ENCODE measurements at places on chromosomes 7 and 10.

DNA sequence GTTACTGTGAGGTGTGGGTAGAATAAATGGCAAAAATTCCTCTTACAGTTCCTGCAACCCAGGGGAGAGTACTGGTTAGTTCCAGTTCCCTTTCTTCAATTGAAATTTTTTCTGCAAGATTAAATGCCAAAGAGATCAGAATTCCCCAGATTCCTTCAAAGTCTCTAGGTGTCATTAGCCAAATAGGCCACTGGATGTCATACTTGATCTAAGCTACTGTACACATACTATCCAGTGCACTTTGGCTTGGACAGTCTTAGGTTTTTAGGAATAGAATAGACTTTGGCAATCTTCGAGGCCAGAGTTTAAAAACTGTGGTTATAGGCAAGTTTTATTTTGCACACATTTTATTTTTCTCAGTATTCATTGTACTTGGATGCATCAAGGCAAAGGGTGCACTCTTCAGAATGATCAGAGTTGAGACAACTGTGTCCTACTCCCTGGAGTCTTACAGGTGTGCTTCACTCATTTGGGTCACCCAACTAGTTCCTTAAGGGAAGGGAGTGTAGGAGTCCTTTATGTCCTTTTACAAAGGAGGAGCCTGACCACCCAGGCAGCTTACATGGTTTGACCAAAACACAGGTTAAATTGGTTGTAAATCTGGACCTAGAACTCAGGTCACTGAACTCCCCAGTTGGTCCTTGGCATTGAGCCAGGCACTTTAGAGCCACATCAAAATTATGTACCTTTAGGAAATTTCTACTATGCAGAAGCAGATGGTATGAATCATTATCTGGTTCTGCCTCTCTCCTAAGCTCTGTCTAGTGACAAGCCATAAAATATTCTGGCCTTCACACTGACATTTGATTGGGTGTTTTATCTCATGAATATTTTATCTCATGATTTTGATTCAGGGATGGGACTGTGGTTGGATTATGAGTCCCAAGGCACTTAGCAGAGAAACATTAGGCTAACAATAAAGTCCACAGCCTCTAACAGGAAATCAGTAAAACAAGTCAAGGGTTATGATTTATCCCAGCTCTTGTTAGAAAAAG is 49.5 kb downstream of the ASAH2B start:
- peak; percentile 12 for DNase-seq

GRCh38 chr7:44307905-44308595 is 17.3 kb downstream of the CAMK2B start:
- DNase-seq, result no peak

GRCh38 chr10:69276503-69276902 is 1.8 kb upstream of the HK1 start:
- no peak for DNase-seq

DNA sequence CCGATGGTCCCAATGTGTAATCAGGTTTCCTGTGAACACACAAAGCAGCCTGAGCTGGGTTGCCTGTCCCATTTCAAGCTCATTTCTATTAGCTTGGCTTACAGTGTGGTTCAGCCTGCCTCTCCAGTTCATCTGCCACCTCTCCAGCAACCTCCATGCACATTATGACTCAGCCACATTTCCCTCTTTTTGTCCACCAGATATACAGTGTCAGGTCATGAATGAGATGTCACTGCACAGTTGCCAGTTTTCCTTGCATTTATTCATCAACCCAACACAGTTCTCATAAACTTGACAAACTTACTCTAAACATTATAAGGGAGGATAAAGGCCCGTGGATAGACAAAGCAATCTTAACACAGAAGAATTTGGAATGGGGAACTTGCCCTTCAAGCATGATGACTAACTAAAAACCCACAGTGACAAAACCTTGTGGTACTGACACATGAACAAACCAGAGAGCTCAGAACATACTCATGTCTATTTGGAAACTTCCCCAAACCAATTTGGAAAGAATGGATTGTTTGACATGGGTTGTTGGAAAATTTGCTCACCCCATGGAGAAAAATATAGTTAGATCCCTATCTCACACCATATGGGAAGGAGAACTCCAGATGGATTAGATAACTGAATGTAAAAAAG is 2.5 kb upstream of the CFAP58 start:
- DNase-seq, result no peak

DNA sequence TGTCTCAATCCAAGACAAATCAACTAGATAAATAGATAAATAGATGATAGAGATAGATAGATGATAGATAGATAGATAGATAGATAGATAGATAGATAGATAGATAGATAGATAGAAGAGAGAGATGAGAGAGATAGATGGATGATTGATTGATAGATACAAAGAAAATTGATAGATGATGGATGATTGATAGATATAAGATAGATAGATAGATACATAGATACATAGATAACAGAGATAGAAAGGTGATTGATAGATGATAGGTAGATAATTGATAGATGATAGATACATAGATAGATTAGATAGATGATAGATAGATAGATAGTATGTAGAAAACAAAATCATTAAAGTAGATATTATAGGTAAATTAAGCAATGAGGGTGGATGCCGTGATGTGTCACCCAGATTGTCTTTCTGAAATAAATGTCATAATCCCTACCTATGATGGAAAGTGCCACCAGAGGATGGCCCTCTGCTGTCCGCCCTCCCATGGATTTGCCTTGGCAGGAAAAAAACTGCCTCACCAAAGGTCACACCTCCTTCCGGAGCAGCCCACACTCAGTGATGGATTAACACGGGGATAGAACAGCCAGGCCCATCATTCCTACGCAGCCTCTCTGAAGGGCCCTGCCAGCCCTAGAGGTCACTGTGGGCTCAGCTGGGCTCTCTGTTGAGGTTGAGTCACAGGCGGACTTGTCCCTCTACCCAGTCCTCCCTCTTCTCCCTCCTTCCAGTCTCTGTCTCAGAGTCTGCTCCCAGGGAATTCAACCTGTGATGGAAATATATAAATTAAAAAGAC is 50.8 kb downstream of the KCNH2 start:
- no peak for DNase-seq

DNA sequence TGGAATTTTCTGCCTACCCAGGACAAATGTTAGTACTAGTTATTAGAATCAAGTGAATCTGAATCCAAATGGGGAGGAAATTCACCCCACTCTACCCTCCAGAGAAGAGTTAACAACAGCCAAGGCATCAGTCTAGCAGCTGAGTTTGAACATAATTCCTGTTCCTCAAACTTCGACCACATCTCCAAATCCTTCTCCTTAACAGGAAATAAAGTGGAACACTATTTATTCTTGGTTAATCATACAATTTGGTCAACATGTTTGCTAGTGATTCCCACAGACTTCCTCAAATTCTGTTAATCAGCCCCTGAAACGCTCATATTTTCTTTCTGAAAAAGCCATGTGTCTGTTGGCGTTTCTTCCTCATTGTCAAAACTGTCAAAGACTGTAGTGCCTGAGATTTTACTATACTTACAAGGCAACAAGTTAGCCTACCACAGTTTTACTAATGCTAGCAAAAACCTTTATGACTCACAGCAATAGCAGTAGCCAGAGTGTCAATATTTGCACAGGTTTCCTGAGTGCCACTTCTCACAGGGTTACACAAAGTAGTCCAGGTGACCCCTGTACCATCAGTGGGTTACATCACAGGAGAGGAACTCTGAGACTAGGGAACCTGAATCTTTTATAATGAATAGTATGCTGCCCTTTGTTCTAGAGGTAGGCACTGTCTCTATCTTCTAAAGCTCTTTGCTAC is 202.9 kb downstream of the GRM3 start:
- DNase-seq, result no peak

GRCh38 chr7:45187089-45187945 is 29.7 kb downstream of the RAMP3 start:
- no peak for DNase-seq

DNA sequence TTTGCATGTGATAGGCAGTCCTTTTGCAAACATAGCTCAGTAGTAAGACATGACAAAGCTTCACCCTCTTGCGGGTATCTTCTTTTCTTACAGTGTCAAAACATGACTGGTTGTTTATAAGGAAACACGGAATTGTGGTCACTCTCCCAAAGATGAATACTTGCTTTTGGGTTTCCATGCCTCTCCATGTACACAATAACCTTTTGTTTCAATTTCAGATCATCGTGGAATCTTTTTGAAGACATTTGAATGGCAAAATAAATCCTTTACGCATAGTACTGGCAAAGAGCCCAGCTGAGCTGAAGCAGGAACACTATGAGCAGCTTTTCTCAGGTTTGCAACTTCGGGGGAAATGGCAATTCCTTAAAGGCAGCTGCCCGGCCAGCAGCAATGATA is 156.8 kb upstream of the FRMD4A start:
- DNase-seq, result no peak

GRCh38 chr10:29709484-29710002 is 74.8 kb upstream of the SVIL start:
- no peak for DNase-seq

- DNase-seq, result no peak
Measured at GRCh38 chr7:116595063-116595462, 70.2 kb downstream of the CAV1 start.

DNA sequence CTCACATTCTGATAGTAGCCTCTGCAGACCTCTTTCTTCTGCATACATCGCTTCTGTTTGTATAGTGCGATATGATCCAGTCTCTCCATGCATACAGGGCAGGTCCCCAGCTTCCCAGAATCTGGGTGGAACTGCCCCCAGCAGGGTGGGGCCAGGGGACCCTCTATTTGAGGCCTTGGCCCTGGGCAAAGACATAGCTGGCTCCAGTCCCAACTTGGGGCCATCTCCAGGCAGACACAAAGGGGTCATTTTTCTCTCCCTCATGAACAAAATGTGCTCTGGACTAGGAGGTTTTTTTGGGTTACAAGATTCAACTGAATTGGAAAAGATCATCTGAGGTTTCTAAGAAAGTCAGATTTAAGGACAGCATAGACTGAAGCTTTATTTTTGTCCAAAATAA is 21.1 kb upstream of the HSPA12A start:
- no peak for DNase-seq

DNA sequence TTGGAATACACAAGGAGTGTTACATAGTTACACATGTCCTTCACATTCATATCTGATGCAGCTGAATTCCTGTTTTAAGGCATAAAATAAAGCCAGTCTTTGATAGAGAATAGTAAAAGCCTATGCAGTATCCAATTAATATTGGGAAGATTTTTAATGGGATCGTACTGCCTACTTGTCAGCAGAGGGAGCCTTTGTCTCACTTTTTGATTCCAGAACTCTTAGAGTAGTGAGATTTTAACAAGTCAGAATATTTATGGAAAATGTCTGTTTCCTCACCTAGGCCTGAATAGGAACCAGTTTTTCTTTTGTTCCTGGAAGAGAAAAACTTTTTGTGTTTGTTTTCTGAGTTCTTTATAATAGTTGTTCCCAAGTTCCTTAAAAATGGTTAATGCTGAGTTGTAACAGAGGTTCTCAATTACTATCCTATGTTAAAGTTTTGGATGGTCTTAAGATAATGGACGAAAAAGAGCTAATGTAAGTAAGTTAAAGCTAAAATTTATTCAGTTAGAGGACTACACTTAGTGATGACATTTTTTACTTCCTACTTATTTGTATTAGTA is 114.0 kb downstream of the BBS9 start:
- DNase-seq, result peak; percentile 44

GRCh38 chr10:61779950-61780659 is 117.4 kb downstream of the CABCOCO1 start:
- no peak for DNase-seq

DNA sequence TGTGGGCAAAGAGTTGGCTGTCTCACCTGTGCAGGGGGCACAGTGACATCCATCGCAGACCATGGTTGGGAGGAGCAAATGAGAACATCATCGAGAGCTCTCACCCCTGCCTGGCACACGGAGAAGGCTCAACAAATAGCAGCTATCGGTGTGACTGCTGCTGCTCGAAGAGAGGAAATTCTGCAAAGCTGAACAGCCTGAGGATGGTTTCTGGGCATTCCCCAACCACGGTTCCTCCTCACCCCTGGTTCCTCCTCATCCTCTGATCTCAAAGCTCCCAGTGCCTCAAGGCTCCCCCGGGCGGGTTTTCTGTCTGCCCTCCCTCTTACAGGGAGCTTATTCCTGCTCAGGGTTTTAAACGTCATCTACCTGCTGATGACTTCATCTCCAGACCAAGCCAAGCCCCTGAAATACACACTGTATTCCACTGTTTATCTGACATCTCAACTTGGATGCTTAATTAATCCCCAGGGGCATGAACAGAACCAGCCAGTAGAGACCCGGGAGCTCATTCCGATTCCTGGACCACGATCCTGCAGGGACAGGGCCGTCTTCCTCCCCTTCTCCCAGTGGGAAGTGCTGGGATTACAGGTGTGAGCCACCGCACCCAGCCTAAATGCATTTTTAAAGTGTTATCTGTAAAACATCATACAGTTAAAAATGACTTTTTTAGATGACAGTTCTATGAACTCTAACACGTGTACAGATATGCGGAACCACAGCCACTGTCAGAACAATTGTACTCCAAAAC is 19.5 kb upstream of the NOM1 start:
- DNase-seq, result no peak

DNA sequence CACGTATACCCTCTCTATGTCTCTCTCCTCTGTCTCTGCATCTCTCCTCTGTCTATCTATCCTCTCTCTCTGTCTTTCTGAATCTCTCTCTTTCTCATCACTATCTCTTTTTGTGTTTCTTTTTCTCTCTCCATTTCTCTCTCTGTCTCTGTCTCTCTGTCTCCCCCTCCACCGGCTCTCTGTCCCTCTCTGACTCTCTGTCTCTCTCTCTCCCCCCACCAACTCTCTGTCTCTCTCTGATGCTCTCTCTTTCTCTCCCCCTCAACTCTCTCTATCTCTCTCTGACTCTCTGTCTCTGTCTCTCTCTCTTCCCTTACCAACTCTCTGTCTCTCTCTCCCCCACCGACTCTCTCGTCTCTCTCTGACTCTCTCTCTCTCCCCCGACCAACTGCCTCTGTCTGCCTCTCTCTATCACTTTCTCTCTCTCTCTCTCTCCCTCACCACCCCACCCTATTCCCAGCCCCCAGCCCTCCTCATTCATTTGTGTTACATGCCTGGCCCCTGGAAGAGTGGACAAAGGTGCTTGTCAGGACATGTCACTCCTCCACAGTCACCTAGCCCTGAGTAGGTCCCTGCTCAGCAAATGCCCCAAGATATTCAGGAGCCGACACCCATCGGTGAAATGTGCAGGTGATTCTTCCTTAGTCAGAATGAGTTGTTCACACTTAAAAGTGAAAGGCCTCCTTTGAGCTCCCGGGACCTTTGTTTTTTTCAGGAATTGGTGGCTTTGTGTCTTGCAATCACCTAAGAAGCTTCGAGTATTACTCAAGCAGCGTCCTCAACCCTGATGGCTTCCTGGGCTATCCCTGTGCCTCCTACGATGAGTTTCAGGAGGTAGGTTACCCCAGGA is 13.6 kb downstream of the PNLIPRP2 start:
- no peak for DNase-seq

DNA sequence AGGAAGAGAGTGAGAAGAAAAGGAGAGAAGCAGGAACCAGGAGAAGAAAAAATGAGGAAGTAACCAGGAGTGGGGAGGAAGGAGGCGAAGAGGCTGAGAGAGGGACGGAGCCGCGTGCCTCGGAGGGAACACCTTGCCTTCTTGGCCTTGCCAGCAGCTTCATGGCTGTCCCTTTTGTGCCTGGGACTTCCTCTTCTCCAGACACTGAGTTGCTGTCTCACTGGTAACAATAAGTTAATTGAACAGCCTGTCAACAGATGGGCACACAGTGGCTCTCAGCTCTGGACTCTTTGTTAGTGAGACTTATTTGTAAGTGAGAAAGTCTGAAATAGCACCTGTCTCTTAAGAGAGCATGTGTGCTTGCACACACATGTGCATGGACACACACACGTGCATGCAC is 83.2 kb downstream of the GATA3 start:
- DNase-seq, result no peak

GRCh38 chr7:156969972-156970420 is 20.5 kb downstream of the NOM1 start:
- peak; percentile 13 for DNase-seq

Data from NCI-H524 (cell line).